ENCODE measurements at places on chromosomes 2 and 18.

GRCh38 chr2:187232749-187233148 is 215.3 kb downstream of the CALCRL start:
- no peak for DNase-seq

DNA sequence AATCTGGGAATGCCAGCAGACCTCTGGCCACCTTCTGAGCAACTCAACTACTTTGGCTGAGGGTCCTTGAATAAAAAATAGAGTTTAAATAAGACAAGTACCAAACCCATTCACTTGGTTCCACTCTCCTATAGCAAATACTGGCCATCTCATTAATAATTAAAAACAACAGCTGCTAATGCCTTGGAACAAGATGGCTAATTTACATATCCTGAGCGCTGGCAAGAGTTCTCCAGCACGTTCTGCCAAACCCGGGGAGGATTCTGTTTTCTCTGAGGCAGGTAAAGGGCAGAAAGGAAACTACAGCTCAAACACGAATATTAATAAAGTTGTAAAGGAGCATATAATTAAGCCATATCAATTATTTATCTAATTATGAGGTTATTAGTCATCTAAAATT is 1123.7 kb downstream of the TDRD15 start:
- DNase-seq: no peak

- DNase-seq: no peak
Measured at GRCh38 chr2:235779444-235779896, 285.6 kb downstream of the AGAP1 start.

- no peak for DNase-seq
Measured at GRCh38 chr2:237873897-237874551, 14.6 kb downstream of the RAMP1 start.

GRCh38 chr2:120712180-120712681 is 23.4 kb upstream of the GLI2 start:
- DNase-seq: no peak

DNA sequence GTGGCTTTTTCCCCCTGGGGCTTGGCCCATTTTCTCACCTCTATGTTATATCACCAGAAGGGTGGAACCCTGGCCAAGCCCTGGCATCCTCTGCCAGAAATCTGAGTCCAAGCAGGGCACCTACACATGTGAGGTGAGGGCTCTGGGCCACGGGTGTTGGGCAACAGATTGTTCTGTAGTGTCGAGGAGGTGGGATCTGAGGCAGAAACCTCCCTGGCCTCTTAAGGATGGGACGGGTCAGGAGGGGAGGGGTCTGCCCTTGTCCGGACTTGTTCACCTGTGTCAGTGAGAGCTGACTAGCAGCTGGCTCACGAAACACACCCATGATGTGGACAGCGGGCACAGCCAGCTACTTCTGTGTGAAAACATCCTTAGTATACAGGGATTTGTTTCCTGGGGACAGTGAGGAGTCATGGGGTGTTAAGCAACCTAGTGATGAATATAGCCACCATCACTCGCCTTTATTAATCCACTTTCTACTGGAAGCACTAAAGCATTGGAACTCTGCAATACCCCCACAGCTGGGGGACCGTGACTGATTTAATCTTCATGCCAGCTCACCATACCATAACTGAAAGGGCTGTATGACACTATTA is 35.6 kb downstream of the EPAS1 start:
- no peak for DNase-seq

GRCh38 chr2:1633936-1634587 is 110.3 kb downstream of the PXDN start:
- no peak for DNase-seq

- no peak for DNase-seq
Measured at GRCh38 chr2:230904856-230905447, 20.1 kb downstream of the GPR55 start.

- DNase-seq: no peak
Measured at GRCh38 chr2:74507926-74508520, 528 bp upstream of the PCGF1 start.

DNA sequence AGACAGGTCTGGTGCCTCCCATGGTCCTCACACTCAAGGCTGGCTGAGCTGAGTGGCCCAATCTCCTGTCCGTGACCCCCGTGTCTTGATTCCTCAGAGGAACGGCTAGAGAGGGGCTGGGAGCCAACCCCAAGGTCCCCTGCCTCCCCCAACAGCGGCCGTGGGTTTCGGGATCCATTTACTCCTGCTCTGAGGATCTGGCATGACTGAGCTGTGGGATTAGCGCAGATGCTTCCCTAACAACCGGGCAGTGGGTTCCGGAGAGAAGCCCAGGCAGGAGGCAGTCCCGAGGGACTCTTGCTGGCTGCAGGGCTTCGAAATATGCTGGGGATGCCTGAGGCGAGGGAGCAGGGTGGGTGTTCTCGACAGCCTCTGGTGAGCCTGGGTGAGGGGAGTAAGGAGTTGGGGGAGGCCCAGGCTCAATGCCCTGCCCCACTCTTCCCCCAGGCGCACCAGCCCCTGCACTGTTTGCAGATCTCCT is 18.9 kb downstream of the GPR35 start:
- DNase-seq: no peak

DNA sequence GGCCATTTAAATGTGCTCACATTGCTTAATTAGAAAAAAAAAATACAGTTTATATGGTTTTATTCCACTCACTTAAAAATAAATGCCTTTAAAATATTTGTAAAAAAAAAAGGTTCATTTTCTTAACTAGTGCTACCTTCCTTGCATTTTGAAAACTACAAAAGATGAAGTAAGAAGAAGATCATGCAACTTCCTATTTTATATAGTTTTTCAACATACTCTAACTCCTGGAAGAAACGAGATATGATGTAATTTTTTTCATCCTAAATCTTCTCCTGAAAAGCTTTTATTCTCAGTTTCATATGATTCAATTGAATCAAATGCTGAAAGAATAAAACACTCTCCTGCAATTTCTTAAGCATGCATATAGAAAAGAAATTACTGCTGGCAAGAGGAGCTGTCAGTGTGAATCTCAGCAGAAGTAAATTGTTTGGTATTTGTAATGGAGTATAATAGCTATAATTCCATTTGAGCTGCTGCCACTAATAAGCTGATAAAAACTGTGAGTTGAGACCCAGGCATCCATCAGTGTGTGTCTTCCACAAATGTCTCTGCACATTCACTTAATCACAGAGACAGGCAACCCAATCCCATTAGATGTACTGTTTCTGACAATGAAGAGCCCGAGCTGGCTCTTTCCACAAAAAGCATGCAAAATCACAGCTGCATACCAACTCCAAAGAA is 3.7 kb downstream of the FTCDNL1 start:
- no peak for DNase-seq

- DNase-seq: no peak
Measured at GRCh38 chr2:140177086-140177485, 1396.9 kb upstream of the NXPH2 start.

- no peak for DNase-seq
Measured at GRCh38 chr18:43079422-43079821, 36.1 kb downstream of the RIT2 start.

DNA sequence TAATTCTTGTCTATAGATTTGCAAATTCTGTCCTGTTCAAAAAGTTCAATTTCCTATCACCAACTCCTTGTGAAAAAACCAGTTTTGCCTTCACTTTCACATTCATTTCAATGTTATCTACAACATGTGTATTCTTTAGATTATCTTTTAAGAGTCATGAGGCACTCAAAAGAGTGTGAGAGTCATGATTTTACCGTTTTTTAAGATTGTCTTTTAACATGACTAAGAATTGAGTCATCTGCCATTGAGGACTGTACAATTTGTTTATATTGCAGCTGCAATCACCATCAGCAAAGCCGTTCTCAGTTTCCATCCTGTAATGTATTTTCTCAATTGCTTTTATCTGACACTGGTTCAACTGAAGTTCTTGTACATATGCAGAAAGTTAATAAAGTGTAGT is 275.8 kb downstream of the LNPK start:
- DNase-seq: no peak

- DNase-seq: no peak
Measured at GRCh38 chr2:44566059-44566458, 204.3 kb downstream of the CAMKMT start.

- DNase-seq: no peak
Measured at GRCh38 chr18:13256444-13257305, 38.1 kb downstream of the LDLRAD4 start.

DNA sequence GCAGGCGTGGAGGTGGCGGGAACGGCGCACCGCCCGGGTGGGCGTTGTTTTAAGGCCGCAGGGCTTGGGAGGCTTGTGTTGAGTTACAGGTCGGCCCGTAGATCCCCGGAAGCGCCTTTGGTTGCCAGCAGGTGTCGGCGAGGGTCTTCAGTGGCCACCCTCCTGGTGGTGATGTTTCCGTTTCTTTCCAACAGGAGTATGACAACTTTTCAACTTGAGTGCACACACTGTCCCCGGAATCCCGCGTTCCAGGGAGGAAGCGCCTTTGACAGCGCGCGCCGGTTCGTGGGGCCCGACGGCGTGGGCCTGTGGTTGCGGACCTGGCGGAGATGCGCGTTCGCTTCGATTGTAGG is 1.0 kb upstream of the HDAC4 start:
- DNase-seq: no peak

DNA sequence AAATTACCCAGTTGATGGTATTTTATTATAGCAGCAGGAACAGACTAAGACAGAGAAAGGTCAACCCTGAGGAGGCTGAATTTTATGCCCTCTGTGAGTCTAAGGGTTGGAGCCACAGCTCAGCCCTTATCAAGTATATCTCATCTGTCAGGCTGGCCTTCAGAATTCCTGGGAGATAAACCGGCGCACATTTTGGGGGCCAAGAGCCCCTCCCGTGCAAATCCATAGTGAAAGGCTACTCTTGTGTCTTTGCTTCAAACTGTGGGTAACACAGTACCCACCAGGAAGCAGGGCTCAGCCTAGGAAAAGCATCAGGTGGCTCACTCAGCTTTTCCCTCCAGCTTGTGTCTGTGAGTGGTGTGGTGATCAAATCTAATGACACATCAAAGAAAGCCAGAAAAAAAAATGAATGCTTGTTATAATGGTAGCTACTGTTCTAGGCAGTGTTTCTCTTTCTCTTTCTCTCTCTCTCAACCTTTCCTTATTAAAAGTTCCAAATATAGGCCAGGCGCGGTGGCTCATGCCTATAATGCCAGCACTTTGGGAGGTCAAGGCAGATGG is 25.0 kb upstream of the ASXL2 start:
- DNase-seq: no peak

DNA sequence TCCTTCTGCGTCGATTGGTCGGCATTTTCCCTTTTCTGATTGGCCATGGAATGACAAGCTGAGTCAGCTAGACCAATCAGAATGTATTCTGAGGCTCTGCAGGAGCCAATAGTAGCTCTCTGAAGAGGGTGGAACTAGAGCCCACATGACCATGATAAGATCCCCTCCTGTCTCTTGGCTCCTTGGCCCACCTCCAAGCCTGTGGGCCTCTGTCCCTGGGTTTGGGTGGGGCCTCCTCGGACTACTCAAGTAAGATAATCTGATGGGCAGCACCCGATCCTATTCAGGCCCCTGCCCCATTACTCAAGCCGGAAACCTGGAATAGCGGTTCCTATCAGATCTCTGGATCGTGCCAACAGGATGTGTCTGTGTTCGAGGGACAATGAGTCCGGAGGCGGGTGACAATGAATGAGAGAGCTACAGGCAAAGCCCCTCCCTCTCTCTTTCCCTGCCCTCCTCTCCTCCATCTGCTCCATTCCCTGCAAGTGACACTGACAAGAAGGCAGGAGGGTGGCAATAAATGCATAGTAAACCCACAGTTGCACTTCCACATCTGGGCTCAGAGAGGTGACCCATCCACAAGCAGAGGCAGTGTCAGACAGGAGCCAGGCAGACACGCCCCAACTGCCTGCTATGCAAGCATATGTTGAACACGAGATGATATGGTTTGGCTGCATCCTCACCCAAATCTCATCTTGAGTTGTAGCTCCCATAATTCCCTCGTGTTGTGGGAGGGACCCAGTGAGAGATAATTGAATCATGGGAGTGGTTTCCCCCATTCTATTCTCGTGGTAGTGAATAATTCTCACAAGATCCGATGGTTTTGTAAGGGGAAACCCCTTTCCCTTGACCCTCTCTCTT is 114.7 kb downstream of the TNS1 start:
- DNase-seq: no peak

GRCh38 chr2:215831296-215831913 is 181.9 kb downstream of the MREG start:
- no peak for DNase-seq

- DNase-seq: no peak
Measured at GRCh38 chr2:161312996-161313395, 4.8 kb downstream of the PSMD14 start.

GRCh38 chr2:644871-645270 is 32.3 kb downstream of the TMEM18 start:
- no peak for DNase-seq

- no peak for DNase-seq
Measured at GRCh38 chr2:104944495-104944894, 90.6 kb downstream of the POU3F3 start.

DNA sequence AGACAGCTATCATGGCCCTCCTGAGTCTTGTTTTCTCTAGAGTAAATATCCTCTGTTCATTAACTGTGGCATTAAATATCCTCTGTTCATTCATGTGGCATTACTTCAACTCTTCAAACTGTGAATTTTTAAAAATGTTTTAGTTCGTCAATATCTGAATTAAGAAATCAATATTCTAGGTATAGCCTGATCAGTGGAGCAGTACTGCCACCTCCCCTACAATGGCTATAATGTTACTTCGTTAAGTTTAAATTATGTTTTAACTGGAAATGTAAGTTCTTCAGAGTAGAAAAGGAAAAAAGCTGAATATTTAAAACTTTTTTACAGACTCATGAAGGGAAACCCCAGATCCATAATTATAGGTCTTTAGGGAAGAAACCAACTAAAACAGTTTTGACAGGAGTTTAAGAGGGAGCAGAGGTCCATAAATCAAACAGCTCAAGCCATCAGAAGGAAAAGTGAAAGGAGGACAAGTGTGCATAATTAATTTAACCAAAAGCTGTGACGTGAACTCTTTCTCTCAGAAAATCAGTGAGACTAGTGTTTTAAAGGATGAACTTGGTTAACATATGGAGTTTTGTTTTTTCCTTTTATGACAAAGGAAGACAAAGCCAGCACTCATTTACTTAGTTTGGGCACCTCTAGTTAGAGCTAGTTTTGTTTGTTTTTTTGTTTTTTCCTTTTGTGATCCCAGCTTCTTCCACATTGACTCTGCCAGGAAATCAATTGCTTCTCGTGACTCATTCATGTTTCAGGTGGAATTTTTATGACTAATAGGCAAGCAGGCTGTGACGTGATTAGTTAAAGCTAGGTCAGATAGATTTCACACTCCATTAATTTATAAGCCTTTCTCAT is 44.9 kb downstream of the RBBP8 start:
- DNase-seq: no peak

- DNase-seq: no peak
Measured at GRCh38 chr2:88601286-88601685, 26.0 kb downstream of the EIF2AK3 start.

GRCh38 chr2:112152476-112153178 is 14.4 kb downstream of the FBLN7 start:
- DNase-seq: no peak

- no peak for DNase-seq
Measured at GRCh38 chr18:58041633-58042032, 2.4 kb upstream of the NEDD4L start.
